H4 (cell line): ENCODE measurements at places on chromosomes 2 and 18. TPM values are rescaled to one million over a fixed set of nuclear protein-coding genes. Genes with fewer than 3 reads are reported as not detected.

The LAMA3 gene
- 1.6 and 2.8 TPM in 2 replicates for total RNA-seq

The WDR75 gene
- 62.1 and 68.6 TPM in 2 replicates for total RNA-seq

- DNase-seq = peak; percentile 26
These were observed 3.1 kb upstream of the SEH1L start for GRCh38 chr18:12944709-12945108.

The C2orf80 gene
- total RNA-seq = not detected in 2 replicates

- no peak for DNase-seq
These were observed 64.4 kb downstream of the INPP5D start for GRCh38 chr2:233124421-233125080.

DNA sequence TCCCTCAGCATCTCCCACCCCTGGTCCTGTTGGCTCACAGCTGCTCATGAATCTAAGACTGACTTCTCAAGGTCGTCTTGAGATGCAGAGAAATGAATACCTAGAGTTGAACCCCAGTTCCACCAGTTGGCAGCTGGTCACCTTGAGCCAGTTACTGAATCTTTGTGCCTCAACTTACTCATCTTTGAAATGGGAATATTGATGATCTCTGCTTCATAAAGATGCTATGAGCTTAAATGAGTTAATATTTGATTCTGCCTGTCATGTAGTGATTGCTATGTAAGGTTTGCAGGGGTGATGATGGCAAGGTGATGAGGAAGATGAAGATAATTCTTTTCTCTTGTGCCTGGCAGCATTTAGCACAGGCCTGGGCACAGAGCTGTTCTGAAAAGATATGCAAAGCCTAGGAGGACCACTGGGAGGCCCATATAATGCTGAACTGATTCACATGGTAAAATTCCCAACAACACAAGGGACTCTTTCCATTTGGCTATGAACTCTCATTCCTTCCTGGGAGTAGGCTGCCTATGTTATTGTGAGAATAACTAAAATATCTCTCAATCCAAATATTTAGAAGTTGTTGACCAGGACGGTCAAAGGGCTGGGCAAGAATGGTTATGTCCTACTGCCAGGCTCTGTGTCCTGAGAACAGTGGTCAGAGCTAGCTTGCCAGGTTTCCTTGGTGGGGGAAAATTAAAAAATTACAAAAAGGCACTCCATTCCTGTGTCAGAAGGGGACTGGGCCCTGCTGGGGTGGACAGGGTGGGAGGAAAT is 70.9 kb downstream of the APOB start:
- DNase-seq = no peak

DNA sequence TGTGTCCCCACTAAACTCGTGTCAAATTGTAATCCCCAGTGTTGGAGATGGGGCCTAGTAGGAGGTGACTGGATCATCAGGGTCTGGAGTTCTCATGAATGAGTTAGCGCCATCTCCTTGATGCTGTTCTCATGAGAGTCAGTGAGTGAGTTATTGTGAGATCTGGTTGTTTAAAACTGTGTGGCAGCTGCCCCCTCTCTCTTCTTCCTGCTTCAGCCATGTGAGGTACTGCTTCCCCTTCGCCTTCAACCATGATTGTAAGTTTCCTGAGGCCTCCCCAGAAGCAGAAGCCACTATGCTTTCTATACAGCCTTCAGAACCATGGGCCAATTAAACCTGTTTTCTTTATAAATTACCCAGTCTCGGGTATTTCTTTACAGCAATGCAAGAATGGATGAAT is 50.4 kb downstream of the AP1S3 start:
- DNase-seq = no peak

The GAL3ST2 gene
- total RNA-seq = not detected in 2 replicates

DNA sequence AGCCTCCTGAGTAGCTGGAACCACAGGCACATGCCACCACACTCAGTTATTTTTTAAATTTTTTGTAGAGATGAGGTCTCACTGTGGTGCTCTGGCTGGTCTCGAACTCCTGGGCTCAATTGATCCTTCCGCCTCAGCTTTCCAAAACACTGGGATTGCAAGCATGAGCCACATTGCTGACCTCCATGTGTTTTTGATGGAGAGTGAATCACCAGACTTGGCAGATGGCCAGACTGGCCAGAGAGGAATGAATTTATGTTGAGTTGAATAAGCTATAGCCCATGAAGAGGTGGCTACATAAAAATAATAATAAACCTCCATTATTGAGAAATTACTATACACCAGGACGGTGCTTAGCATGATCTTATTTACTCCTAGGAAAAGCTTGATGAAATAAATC is 91.5 kb downstream of the MREG start:
- DNase-seq = peak; percentile 46

DNA sequence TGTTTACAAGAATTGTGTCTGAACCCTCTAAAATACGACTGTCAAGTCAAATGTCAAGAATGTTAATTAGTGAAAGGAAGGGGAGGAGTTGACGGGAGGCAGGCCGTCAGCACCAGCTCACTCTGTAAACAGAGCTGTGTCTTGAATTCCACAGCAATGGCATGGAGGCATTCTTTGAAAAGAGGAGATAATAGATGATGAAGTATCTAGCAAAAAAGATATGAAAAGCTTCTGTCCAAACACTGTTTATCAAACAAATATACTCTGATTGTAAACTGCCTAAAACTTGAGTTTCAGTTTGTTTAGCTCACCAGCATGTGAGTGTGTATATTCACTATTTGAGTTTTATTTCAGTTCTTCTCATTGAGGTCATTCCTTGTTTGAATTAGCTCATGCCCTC is 94.7 kb upstream of the CDC42EP3 start:
- no peak for DNase-seq
